ENCODE measurements at places on chromosomes 16 and 17. TPM values are rescaled to one million over a fixed set of nuclear protein-coding genes. Genes with fewer than 3 reads are reported as not detected.
A peak's percentile ranks its signal among the peaks of the same experiment; 100 is the strongest.

The IL34 gene
- 1.2 TPM for total RNA-seq

DNA sequence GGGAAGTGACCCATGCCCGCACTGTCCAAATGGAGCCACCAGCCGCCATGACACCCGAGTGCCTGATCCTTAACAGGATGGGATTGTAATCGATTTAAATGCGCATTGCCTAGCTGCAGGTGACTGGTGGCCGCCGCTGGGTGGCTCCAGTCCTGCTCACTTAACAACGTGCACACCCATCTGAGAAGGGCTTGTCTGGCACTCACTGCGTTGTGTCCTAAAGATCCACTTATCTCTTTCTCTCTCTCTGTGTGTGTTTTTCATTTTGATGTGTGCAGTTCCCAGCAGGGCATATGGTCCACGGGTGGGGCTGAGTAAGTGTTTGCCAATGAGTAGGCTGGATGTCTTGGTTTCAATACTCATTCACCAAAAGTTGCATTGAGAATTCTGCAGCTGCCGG lies 80.6 kb downstream of the IRF8 start:
- peaks cover 33% of the 10 kb centered on the region for H3K4me1 ChIP-seq
- H3K36me3 ChIP-seq: no peaks in the 10 kb centered on the region
- no peak overlapping the region for H3K4me3 ChIP-seq
- no peak for DNase-seq
- H3K27me3 ChIP-seq: peaks cover 7% of the 10 kb centered on the region

DNA sequence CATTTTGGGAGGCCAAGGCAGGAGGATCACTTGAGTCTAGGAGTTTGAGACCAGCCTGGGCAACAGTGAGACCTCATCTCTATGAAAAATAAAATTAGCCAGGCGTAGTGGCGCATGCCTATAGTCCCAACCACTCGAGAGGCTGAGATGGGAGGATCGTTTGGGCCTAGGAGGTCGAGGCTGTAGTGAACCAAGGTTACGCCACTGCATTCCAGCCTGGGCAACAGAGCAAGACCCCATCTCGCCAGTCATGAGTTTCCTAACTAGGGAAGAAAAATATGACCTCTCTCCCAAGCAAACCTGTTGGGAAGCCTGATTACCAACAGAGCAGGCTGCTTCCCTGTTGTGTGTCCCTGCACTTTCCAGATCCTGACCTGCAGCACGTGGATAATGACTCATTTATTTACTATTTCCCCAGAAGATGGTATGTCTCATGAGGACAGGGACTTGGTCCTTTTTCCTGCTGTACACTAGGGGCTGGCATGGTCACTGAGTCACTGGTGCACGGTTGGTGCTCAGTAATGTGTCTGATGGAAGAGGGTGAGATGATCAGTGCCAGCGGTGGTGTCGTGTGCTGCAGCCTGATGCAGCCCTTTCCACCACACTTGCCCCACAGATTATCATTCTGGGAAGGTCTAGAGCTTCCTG lies 30.8 kb downstream of the NMT1 start:
- no peak for DNase-seq
- H3K27me3 ChIP-seq: no peaks in the 10 kb centered on the region
- H3K27ac ChIP-seq: no peak overlapping the region
- H3K36me3 ChIP-seq: peaks cover 24% of the 10 kb centered on the region
- no peak overlapping the region for H3K4me3 ChIP-seq

DNA sequence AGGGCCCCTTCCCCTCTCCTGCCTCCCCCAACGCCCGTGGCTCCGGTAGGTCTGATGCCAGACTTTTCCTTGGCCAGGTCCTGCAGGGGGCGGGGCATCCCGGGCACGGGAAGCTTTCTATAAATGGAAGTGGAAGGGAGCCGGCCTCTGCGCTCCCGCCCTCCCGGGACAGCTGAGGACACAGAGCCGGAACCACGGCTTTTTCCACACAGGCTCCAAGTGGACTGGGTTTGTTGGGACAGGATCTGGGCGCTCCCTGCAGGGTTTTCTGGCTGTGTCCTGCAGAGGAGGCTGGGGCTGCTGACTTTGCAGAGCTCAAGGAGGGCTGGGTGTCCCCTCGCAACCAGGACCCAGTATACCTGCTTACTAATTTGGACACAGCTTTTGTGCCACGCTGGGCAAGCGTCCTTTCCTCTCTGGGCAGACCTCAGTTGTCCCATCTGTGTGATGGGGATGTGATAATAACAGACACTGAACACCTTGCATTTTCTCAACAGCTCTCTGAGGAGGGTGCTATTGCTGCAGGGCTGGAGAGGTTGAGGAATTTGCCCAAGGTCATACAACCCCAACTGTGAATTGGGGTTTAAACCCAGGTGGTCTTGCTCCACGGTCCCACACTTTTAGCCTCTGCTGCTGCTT lies 1.8 kb downstream of the TNS4 start:
- H3K36me3 ChIP-seq: no peaks in the 10 kb centered on the region
- DNase-seq: no peak
- H3K27me3 ChIP-seq: peaks cover 10% of the 10 kb centered on the region
- H3K27ac ChIP-seq: no peak overlapping the region
- no peaks in the 10 kb centered on the region for H3K4me1 ChIP-seq
- H3K4me3 ChIP-seq: no peak overlapping the region

DNA sequence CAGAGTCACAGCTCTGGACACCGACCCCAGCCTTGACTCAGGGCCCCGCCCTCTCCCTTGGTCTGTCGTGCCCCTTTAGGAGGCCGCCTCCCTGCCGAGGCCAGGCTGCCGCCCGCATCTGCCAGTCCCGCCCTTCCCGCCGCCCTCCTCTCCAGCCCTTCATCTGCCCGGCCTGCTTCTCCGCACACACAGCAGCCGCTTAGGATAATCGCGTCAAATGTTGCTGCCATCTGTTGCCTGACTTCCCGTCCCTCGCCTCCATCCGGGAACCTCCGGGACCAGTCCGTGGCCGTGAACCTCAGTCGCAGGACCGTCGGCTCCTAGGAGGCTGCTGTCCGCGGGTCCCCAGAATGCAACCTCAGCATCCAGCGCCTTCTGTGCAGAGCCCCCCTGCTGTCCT lies 11.9 kb downstream of the GSE1 start:
- no peak overlapping the region for H3K4me3 ChIP-seq
- no peak for DNase-seq
- H3K4me1 ChIP-seq: peaks cover 56% of the 10 kb centered on the region
- no peaks in the 10 kb centered on the region for H3K36me3 ChIP-seq
- no peaks in the 10 kb centered on the region for H3K27me3 ChIP-seq

DNA sequence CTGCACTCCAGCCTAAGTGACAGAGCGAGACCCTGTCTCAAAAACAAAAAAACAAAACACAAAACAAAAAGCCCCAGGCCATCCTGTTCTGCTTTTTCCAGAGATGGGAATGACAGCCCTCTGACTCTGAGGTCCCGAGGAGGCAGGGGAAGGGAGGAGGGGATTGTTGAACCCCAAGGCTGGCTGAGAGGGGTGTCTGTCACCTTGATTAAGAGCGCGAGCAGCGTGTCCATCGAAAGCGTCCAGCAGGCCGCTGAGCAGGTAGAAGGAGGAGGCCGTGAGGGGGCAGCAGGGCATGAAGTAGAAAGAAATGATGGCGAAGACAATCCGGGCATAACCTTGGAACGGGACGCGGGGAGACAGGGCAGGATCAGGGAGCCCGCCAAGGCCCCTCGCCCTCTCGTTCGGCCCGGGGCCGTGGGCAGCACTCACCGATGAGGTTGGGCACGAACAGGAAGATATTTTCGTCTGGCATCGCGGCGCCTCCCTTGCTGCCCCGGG lies 593 bp downstream of the CDIPT start:
- H3K4me1 ChIP-seq: peaks cover 19% of the 10 kb centered on the region
- H3K36me3 ChIP-seq: peaks cover 5% of the 10 kb centered on the region
- peak overlapping the region; percentile 100 for H3K27ac ChIP-seq
- H3K4me3 ChIP-seq: peak overlapping the region; percentile 99
- H3K27me3 ChIP-seq: no peaks in the 10 kb centered on the region
- DNase-seq: no peak

The CCDC78 gene
- 3.1 TPM for total RNA-seq

GRCh38 chr16:19486750-19487325 lies 35.1 kb downstream of the GDE1 start:
- DNase-seq: no peak
- no peak overlapping the region for H3K4me3 ChIP-seq
- H3K36me3 ChIP-seq: no peaks in the 10 kb centered on the region
- no peaks in the 10 kb centered on the region for H3K4me1 ChIP-seq

GRCh38 chr16:69833357-69834282 lies 71.5 kb downstream of the WWP2 start:
- no peak for DNase-seq
- H3K4me1 ChIP-seq: peaks cover 12% of the 10 kb centered on the region

The PPM1E gene
- total RNA-seq: not detected

GRCh38 chr17:40374821-40375498 lies 10.4 kb upstream of the GJD3 start:
- no peaks in the 10 kb centered on the region for H3K36me3 ChIP-seq
- peaks cover 13% of the 10 kb centered on the region for H3K4me1 ChIP-seq
- DNase-seq: no peak
- H3K27me3 ChIP-seq: peaks cover 2% of the 10 kb centered on the region
- H3K27ac ChIP-seq: no peak overlapping the region
- H3K4me3 ChIP-seq: no peak overlapping the region

GRCh38 chr17:65041518-65041917 lies 15.0 kb downstream of the GNA13 start:
- H3K4me1 ChIP-seq: peaks cover 40% of the 10 kb centered on the region
- no peak for DNase-seq
- no peaks in the 10 kb centered on the region for H3K27me3 ChIP-seq
- H3K27ac ChIP-seq: peak overlapping the region; percentile 80
- peaks cover 10% of the 10 kb centered on the region for H3K36me3 ChIP-seq
